ENCODE measurements at places on chromosomes 2 and 18.
A peak's percentile ranks its signal among the peaks of the same experiment; 100 is the strongest.

DNA sequence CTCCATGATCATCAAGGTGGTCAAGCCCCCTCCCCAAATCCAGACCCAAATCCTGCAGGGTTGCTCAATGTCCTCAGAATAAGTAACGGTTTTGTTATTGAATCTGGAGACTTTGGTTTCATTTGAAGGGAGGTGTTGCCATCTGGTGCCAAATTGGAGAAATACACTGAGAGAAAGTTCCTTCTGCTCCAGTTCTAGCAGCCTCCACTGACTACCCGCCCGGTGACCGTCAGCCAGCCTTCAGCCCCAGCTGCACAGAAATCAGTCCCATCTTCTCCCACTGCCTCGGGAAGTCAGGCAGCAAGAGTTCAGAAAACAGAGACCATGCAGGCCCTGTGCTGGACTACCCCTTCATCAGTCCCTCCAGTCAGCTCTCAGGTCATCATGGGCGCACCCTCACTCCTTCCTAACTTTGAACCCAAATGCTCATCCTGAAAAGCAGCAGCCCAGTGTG is 38.7 kb downstream of the PKDCC start:
- peak; percentile 46 for DNase-seq

DNA sequence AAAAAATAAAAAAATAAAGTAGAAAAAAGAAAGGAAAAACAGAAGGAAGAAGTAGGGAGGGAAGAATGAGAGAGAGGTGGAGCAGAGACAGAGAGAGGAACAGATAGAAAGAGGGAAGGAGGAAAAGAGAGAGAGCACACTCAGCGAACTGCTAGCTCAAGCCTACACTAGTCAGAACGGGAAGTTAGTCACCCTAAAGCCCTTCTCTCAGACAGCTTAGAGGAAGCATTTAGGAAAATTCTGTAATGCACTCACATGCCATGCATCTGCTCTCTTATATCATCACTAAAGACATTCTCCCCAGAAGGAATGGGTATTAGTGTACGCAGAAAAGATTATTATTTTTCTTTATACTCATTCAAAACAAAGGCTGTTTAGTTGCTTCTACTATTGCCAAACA is 68.1 kb upstream of the SULT1C3 start:
- no peak for DNase-seq

- DNase-seq, result peak; percentile 1
Measured at GRCh38 chr2:95266781-95267430, 7.3 kb upstream of the PROM2 start.

DNA sequence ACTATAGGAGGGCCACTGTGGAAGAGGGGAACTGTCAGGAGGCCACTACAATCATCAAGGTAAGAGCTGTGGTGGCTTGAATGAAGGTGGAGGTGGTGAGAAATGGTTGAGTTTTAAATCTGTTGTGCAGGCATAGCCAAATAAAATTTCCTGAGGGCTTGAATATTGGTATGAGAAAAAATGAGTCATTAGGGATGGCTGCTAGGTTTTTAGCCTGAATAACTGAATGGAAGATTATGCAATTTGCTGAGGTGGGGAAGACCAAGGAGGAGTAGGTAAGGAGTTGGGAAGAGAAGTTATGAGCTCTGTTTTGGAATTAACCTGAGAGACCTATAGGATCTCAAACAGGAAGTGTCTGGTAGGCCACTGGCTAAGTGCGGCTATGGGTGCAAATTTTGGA is 84.0 kb downstream of the KLHL14 start:
- no peak for DNase-seq

GRCh38 chr18:23320709-23321236 is 132.3 kb upstream of the RIOK3 start:
- no peak for DNase-seq

GRCh38 chr2:28389399-28390240 is 3.0 kb upstream of the FOSL2 start:
- DNase-seq, result no peak

GRCh38 chr2:209146682-209147320 is 277.0 kb upstream of the MAP2 start:
- no peak for DNase-seq

DNA sequence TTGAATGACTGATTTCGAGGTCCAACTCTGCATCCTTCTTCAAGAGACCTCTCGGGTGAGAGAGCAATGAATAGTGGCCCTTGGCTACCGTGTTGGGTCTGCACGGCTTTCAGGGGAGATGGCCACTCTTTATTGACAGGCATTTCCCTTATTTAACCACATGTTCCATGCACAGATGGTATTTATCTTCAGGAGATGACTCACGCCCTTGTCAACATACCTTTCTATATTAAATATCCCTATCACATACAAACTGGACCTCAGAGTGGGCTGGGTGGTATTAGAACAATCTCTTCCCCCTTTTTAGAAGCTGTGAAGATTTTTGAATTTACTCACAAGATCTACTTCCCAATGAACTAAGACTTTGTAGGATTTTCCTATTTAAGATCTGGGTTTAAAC is 109.6 kb upstream of the CDC42EP3 start:
- no peak for DNase-seq

GRCh38 chr18:10736984-10737383 is 211.2 kb downstream of the NAPG start:
- DNase-seq, result no peak

DNA sequence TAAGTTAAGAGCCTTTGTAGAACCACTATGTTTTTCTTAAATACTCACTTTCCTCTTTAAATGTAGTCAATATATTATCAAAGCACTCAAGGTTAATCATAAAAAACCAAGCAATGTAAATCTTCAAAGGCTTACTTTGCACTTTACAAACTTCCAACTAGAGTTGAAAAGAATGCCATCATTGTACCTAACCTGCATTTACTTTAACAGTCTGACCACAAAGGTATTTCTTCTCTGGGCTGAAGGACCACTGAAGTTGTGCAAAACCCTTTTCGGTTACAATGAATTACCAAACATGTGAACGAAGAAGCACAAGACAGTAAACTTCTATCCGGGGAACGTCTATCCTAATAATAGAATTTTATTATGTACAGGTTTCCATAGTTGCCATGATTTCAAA is 3.0 kb downstream of the HNRNPLL start:
- no peak for DNase-seq

DNA sequence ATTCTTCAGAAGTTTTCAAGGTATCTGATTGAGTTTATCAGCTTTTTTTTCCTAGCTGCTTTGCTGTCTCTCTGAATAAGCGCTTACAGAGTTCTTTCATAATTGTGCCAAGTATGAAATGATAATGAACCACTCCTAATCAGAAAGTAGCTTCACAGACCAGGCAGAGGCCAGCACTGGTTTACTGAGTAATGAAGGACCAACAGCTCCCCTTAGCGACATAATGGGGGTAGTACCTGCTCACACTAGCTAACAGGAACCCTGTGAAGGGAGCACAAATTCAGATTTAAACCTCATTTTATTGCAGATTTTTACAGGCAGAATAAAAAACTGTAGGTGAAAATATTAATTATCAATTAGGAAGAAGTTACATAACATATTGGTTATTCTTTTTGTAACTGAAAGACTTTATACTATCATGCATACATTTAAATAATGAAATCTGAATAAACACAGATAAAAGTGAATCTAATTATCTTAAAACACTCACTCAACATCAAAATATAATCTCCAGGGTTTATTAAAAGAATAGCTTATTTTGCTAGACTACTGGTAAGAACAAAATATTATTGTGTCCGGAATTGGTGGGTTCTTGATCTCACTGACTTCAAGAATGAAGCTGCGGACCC is 53.7 kb upstream of the LRRC30 start:
- no peak for DNase-seq

DNA sequence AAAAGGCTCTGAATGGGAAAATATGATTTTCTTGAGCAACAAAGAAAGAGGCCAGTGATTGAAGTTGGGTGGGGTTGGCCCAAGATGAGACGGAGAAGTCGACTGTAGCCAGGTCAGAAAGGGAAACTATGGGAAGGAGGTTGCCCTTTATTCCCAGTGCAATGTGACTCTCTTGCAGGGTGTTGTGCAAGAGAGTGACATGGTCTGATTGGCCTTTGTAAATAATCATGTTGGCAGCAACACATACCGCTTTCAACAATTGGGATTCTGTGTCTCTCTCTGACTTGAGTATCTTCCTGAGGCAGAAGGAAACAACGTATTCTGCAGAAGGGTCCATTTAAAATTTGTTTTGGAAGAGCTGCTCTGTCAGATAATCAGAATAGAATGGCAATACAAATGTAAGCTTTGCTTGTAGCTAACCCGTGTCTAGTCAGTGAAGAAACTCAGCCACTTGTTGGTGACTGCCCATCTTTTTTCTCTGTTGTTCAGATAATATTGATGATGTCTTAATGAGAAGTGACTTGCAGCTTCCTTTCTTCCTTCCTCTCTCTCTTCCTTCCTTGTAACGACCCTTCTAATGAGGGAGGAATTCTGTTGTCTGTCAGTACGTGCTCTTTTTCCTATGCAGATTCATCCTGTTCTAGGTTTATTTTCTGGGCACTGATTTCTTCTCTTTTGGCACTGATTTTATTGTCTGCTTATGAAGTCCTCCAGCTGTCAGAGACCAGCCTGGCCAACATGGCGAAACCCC is 311.0 kb upstream of the FAM98A start:
- DNase-seq, result no peak

- peak; percentile 40 for DNase-seq
Measured at GRCh38 chr2:206989311-206989710, 50.0 kb downstream of the CPO start.

- no peak for DNase-seq
Measured at GRCh38 chr18:35311496-35311895, 21.5 kb upstream of the ZSCAN30 start.

GRCh38 chr2:203993560-203993959 is 57.0 kb downstream of the ICOS start:
- no peak for DNase-seq

Measured in activated T-cell treated with anti-CD3 and anti-CD28 coated beads, Interleukin-2, amount 50 U/mL, for 48 hours (primary cell).